Activated CD4-positive, alpha-beta T cell treated with anti-CD3 and anti-CD28 coated beads, Interleukin-2, amount 10 ng/mL, durations not matched to agents 24 days and 14 days (primary cell): ENCODE measurements at places on chromosomes 16 and 17.

- DNase-seq, result no peak
These were observed 64.7 kb downstream of the ZFHX3 start for GRCh38 chr16:72983241-72983640.

DNA sequence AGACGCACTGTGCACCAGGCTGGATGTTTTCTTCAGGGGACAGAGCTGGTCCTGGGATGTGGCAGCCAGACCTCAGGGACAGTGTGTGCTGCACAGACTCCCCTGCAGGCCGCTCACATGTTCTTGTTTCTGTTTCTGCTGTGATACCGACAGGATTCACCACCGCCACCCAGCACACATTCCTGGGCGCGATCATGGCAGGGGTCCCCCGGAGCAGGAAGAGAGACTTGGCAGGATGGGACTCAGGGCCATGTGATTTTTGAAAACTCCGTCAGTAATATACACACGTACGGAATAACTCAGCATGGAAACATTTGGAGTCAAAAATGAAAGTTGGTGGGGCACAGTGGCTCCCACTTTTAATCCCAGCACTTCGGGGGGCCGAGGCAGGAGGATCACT is 79.0 kb downstream of the HAPSTR1 start:
- no peak for DNase-seq

DNA sequence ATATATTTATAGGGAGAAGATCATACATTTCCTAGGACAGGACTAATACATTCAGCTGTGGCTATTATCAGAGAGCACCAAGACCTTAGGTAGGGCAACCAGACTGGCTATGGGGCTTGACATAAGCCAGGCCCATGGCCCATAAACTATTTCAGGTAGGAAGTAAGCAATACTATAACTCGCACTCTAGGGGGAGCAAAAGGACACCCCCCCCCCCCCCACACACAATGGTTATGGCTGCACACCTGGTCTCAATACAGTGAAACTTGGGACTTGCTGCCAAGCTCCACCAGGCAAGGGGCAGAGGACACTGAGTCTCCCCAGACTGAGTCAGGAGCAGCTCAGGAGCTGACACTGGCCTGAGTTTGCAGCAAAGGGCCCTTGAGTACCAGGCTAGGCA is 348.9 kb upstream of the ASIC2 start:
- no peak for DNase-seq

DNA sequence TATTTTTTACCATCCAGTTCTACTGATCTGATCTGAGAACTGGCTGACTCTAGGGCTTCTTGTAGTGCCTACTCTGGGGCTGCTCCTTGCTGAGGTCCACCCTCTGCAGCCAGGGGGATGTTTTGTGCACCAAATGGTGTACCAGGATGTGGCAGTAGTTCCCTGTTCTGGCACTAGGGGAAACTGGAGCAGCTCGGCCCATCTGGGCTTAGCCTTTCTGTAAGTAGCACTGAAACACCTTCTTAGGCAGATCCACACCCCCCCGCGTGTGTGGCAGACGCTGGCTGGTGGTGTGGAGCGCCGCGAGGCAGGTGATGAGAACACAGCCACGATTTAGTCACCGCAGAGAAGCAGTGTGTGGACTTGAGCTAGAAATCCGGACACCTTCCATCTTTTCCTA is 17.0 kb downstream of the DUSP14 start:
- DNase-seq, result peak; percentile 73

- no peak for DNase-seq
These were observed 15.5 kb upstream of the SALL1 start for GRCh38 chr16:51166541-51166940.

- DNase-seq, result peak; percentile 66
These were observed 9.1 kb upstream of the THAP11 start for GRCh38 chr16:67833030-67833414.

- DNase-seq, result peak; percentile 66
These were observed 1.3 kb downstream of the SLC43A2 start for GRCh38 chr17:1627182-1627981.

GRCh38 chr17:69388822-69389442 is 25.6 kb upstream of the MAP2K6 start:
- DNase-seq, result no peak

GRCh38 chr16:66166490-66166889 is 200.0 kb upstream of the CDH5 start:
- DNase-seq, result no peak

DNA sequence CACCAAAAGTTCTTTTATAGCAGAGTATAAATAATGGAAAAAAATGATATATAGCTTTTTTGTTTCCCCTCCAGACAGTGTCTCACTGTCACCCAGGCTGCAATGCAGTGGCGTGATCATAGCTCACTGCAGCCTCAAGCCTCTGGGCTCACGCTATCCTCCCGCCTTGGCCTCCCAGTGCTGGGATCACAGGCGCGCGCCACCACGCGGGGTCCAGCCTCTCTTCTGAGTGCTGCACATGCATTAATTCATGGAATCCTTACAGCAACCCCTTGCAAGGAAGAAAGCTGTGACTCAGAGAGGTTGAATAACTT is 18.0 kb upstream of the ZNF629 start:
- DNase-seq, result no peak

DNA sequence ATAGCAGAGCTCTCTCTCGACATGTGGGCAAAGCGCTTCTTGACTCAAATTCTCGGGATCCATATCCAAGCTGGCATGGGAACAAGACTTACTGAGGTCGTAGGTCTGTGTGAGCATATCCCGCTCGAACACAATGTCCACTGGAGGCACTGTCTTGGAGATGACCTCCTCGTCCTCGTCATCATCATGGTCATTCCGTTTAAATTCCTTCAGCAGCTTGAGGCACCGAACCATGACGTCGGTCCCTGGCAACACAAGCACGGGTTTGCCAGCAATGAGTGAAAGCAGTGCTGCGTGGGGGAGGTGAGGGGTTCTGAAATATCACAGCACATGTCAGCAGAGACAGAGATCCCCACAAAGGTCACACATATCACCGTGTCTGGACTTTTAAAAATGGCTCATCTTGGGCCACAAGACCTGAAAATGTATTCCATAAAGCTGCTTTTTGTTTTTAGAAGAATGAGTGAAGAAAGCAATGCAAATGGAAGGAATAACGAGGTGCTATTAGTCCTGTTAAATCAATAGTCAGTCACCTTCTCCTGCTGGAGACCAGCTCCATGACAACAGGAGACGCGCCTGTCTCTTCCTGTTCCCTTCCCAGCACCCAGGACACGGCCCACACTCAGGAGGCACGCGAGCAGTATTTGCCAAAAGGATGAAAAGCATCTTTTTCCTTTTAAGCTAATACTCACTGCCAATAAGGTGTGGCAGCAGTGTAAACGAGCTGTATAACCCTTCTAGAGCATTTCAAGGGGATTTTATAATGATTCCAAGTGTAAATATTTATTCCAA is 37.9 kb downstream of the GTF3C1 start:
- no peak for DNase-seq

DNA sequence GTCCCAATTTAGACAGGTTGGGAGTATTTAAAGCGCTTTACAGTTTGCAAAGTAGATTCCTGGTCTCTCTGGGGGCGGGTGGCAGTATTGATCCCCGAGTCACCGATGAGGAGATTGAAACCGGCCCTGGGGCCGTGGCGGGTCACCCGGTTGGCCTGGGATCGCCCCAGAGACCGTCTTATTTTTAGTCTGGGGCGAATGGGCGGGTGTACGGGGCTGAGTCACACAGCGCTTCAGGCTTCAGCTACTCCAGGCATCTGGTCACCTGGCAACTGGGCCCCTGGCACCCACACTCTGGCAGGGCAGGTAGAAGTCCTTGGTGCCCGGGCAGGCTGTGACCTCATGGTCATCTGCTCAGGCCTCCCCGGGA is 669 bp downstream of the MIEF2 start:
- peak; percentile 77 for DNase-seq

DNA sequence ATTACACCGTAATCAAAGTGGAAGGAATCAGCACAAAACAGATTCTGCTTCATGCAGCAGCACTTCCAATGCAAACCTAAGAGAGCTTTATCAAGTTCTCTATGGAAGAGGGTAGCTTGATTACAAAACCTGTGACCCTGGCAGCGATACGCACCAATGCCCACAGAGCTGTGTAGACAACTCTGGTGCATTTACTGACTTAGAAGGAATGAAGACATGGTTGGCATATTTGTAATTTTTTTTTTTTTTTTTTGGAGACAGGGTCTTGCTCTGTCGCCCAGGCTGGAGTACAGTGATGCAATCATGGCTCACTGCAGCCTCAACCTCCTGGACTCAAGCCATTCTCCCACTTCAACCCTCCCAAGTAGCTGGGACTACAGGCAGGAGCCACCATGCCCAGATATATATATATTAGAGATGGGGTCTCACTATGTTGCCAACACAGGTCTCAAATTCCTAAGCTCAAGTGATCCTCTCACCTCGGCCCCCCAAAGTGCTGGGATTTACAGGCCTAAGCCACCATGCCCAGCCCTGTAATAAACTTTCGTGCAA is 49.4 kb downstream of the XPO6 start:
- no peak for DNase-seq

- DNase-seq, result no peak
These were observed 21.8 kb downstream of the KLHL36 start for GRCh38 chr16:84670063-84670462.

GRCh38 chr16:9136596-9136995 is 45.2 kb downstream of the HAPSTR1 start:
- no peak for DNase-seq

GRCh38 chr16:19680881-19681340 is 37.1 kb downstream of the KNOP1 start:
- no peak for DNase-seq

DNA sequence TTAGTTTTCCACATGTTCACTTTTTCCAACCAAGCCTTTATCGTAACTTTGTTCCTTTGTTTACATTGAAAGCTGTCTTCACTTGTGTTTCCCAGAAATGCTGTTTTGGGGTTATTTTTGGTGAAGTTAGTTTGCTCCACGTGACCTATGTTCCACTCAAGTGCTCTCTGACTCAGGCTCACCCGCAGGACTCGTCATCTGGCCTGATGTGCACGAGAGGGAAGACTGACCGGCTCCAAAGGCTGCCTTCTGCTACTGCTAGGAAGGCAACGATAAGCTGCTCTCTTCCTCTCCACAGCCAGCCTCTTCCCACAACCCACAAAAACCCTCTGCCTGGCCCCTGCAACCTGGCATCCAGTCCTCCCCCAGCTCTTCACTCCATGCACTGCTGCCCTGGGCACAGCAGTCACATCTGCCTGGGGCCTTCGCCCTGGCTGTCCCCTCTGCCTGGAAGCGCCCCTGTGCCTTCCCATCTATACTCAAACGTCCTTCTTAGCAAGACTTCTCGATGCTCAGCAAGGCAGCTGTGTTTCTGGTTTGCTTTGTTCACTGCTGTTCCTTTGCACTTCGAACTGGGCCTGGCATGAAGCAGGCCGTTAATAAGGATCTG is 28.0 kb downstream of the ZCCHC14 start:
- peak; percentile 75 for DNase-seq

DNA sequence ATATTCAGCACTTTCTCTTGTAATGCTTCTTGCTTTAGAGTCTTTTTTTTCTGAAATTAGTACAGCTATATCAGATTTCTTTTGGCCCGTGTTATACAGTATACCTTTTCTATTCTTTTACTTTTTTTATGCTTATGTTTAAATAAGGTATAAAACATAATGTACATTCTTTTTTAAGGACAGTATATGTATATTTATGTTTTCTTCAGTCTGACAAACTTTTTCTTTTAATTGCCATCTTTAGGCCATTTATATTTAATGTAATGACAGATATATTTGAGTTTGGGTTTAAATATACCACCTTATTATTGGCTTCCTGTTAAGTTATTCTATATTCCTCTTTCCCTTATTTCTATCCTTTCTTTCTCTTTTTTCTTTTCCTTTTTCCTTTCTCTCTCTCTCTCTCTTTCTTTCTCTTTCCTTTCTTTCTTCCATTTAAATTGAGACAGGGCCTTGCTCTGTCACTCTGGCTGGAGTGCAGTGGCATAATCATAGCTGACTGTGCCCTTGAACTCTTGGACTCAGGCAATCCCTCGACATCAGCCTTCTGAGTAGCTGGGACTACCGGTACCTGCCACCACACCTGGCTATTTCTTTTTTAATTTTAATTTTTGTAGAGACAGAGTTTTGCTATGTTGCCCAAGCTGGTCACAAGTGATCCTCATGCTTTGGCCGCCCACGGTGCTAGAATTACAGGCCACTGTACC is 61.7 kb downstream of the WWOX start:
- DNase-seq, result no peak

GRCh38 chr17:82655038-82655479 is 6.8 kb upstream of the WDR45B start:
- DNase-seq, result no peak

DNA sequence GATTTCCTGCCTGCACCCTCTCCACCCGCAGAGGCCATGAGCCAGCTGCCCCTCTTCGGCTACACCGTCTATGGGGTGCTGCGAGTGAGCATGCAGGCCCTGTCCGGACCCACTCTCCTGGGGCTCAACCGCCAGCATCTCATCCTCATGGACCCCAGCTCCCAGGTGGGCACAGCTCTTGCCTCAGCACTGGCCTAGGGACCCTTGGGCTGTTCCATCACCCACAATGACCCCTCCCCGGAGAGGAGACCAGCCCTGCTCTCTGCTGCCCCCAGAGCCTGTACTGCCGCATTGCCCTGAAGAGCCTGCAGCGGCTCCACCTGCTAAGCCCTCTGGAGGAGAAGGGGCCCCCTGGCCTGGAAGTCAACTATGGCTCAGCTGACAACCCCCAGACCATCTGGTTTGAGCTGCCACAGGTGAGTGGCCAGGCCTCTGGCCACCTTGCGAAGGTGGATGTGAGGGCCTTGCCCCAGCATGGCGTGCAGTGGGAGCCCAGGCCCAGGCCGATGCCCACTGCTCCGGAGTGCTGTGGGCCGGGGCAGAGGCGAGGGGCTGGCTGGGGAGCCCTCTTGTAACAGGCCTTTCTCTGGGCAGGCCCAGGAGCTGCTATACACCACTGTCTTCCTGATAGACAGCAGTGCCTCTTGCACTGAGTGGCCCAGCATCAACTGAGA is 7.3 kb upstream of the SMIM5 start:
- DNase-seq, result peak; percentile 71

DNA sequence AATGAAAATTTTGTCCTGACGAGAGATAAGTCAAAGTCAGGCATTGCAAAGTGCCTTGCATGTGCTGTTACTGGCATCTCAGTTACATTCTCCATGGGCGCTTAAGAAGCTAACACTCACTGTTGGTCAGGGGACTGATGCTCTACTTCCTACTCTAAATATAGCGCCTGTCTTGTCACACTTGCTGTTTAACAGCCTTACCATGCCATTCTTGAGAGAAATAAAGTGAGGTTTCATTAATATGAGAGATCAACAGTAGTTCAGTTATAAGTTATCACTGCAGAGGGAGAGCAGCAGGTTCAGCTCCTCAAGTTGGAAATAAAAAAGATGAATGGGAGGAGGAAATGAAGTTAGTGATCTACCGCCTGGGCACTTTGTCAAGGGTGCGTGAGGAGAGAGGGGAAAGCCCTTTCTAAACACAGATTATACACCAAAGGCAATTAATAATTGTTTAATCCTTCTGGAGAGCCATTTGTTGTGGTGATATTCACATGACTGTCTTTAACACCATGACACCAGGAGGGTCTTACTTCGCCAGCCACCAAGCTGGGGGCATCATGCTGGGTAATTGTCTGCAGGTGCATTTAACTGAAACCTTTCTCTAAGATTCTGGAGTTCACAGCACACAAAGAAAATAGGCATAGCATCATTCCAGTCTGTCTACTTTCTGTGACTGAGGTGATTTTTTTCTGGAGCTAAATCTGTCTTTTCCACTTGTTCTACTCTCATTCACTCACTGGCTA is 568.7 kb upstream of the HSBP1 start:
- DNase-seq, result no peak

- DNase-seq, result no peak
These were observed 170.4 kb downstream of the ZFHX3 start for GRCh38 chr16:72877374-72878028.
